HepG2 (cell line): ENCODE measurements at places on chromosomes 4 and X. TPM values are rescaled to one million over a fixed set of nuclear protein-coding genes. Genes with fewer than 3 reads are reported as not detected.

The PARM1 gene
- total RNA-seq: not detected in 2 replicates

The LINC00632 gene
- total RNA-seq: not detected in 2 replicates

- H3K4me3 ChIP-seq: no peak overlapping the region
- no peaks in the 10 kb centered on the region for H3K27me3 ChIP-seq
- no peaks in the 10 kb centered on the region for H3K4me1 ChIP-seq
- DNase-seq: no peak
Observed at GRCh38 chrX:110248578-110248977, 69.3 kb downstream of the AMMECR1 start.

The NPY1R gene
- not detected in 2 replicates for total RNA-seq

The L1CAM gene
- total RNA-seq: 1.1 and 1.4 TPM in 2 replicates

DNA sequence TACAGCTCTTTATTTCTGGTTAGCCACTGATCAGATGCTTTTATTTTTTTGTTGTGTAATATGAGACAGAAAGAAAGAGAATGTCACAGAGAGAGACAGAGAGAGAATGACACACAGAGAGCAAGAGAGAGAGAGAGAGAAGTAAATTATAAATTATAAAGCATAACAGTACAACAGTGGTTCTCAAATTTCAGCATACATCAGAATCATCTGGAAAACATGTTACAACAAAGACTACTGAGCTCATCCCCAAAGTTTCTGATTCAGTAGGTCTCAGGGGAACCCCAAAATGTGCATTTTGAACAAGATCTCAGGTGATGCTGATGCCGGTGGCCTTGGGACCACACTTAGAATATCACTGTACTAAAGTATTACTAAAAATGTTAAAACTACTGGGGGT, 245.8 kb upstream of the DIAPH2 start:
- H3K27ac ChIP-seq: no peak overlapping the region
- H3K4me3 ChIP-seq: no peak overlapping the region
- no peaks in the 10 kb centered on the region for H3K27me3 ChIP-seq
- H3K4me1 ChIP-seq: no peaks in the 10 kb centered on the region
- no peaks in the 10 kb centered on the region for H3K36me3 ChIP-seq
- no peak for DNase-seq

GRCh38 chrX:119997570-119997969, 54.0 kb upstream of the NKAP start:
- no peaks in the 10 kb centered on the region for H3K4me1 ChIP-seq
- H3K36me3 ChIP-seq: no peaks in the 10 kb centered on the region
- no peak overlapping the region for H3K4me3 ChIP-seq
- no peak for DNase-seq
- H3K27ac ChIP-seq: no peak overlapping the region
